ENCODE measurements at places on chromosomes 12 and 14.

DNA sequence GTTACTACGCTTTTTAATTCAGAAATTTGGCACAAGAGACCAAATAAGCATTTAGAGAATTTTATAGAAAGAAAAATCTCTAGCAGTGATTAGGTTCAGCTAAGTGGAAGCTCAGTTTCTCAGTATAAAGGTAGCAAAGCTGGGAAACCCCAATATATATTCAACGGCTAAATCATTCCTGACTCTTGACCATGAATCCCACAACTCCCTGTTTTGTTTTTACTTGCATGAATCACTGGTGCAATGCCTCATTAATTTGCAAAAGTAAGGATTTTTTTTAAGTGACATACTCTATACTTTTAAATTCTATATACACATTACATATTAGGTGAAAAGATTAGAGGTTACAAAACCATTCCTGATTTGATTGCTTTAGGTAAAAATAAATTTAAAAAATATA lies 74.3 kb upstream of the PLEKHG7 start:
- ATAC-seq: no peak

- no peak for ATAC-seq
These were observed 120.0 kb upstream of the PDZRN4 start for GRCh38 chr12:41067941-41068645.

DNA sequence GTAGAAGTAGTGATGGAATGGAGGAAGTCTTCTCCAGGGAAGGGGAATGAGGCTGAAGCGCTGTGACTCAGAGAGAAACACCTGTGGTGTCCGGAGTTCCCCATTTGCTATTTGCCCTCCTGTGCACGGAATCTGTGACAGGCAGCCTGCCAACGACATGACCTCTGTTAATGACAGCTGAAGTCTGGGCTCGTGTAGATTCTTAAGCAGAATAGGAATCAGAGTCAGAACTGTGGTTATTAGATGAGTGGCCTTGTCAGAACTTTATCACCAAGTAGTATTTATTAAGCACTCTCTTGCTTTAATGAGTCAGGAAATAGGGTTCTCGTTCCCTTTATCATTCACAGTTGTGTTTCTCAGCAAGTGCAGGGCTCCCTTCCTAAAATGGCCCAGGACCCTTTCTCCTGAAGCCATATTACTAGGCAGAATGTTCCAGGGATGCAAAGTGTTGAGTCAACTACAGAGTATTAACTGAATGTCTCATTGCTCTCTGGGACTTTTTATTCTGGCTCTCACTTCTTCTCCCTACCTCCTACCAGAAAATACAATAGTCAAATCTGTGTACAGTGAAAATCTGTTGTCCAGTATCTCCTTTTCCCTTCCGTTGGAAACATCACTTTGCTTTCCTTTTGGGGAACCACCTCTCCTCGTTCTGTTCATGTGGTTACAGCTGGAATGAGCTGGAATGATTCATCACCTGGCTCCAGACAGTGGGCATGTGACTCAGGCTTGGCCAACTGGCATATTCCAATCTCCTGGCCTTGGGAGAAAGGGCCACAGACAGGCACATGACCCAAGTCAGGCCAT lies 77.8 kb upstream of the MAX start:
- ATAC-seq: peak; percentile 88

DNA sequence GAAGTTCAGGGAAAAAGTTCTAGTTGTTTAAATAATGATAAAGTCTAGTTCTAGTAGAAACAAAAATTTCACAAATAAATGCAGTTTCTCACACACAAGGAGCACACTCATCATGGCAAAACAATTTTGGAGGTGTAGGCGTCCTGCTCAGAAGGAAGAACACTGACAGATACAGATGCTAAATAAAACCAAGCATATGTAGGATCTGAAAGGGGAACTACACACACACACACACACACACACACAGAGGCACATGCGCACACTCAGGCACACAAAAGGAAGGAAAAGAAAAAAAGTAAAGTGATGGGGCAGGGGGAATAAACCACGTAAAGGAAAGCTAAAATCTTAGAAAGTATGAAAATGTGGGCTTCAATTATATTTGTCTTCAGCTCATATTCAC lies 117.7 kb downstream of the SOX5 start:
- no peak for ATAC-seq

- no peak for ATAC-seq
These were observed 2.3 kb upstream of the PTPRB start for GRCh38 chr12:70639535-70639934.

GRCh38 chr14:24133735-24134134 lies 2.3 kb upstream of the PSME1 start:
- ATAC-seq: no peak

Data from activated T-helper 17 cell treated with anti-CD3 and anti-CD28 coated beads, Interleukin-2, amount 50 U/mL, for 72 hours (primary cell).